ENCODE measurements at places on chromosomes 3 and 15.

GRCh38 chr15:36497901-36498300 is 81.5 kb upstream of the CDIN1 start:
- peak; percentile 2 for DNase-seq

GRCh38 chr3:124965413-124965812 is 30.9 kb upstream of the MUC13 start:
- DNase-seq: no peak

DNA sequence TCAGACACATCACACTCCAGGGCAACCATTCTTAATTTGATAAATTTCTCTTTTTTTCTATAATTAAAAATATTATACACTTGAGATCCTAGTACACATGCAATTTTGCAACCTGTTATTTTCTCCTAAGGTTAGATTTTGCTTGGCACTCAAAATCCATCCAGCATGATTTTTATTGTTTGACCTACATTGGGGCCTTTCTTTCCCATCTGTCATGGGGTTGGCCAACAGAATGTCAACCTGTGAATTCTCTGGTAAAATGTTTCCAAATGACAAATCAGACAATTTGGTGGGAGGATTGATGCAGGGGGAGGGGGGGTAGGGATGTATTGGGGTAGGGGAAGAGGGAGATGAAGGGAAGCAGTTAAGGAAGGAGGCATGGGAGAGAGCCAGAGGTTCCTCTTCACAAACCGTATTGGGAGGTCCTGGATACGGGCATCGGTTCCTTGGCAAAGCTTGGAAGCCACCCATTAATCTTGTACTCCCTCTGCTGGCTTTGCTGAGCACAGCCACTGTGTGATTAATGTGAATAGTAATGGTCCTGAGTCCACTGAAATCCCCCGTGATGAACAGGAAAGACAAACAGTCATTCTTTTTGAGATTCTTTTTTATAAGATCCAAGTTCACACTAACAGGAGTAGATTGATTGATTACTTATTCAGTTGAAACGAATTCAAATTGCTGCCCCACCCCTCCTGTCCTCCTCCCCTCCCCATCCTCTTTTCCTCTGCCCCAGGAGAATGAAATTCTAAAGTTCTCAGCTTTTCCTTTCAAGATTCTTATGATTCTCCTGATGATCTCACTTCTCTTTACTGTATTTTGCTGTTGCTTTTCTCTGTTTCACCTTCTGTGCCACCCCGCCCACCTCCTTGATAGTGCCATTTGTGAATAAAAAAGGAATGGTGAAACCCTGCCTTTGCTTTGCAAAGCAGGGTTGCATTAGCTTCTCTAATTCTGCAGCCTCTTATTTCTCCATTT is 82.2 kb upstream of the SLC25A26 start:
- peak; percentile 64 for DNase-seq

GRCh38 chr15:40902605-40903561 is 8.6 kb downstream of the VPS18 start:
- DNase-seq: no peak

DNA sequence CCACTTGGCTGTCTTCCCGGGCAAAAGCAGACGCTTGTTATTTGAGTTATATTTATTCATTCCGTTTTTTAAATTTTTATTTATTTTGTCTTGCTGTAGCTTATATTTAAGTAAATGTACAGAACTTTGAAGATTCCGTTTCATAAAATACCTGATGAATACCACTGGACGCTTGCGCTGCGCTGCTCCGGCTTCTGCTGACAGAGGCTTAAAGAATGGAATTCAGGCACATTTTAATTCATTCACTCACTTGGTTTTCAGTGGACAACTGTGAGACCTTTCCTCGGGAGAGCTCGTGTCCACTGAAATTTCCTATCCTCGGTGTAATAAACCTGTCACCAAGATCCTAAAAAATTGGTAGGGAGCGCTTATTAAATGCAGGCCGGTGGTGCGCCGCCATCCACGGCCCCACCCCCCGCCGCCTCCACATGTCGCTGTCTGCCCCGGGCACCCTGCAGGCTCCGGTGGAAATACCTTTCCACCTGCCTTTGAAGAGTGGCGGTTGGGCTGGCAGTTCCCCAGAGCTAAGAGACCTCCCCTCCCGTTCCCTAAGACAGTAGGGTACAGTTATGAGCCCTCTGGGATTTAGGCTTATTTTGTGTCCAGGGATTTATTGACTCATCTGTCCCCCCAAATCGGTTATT is 62.5 kb upstream of the UBE2E1 start:
- DNase-seq: no peak

DNA sequence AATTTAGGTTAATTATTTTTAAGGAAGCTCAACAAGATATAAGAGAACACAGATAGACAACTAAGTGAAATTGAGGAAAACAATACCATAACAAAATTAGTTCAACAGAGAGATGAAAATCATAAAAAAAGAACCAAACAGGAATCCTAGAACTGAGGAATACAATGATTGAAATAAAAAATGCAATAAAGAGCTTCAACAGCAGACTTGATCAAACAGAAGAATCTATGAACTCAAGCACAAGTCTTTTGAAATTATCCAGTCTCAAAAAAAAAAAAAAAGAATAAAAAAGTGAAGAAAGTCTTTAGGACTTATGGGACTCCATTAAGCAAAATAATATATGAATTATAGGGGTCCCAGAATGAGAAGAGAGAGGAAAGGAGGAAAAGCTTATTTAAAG is 42.0 kb upstream of the GNB4 start:
- DNase-seq: no peak

DNA sequence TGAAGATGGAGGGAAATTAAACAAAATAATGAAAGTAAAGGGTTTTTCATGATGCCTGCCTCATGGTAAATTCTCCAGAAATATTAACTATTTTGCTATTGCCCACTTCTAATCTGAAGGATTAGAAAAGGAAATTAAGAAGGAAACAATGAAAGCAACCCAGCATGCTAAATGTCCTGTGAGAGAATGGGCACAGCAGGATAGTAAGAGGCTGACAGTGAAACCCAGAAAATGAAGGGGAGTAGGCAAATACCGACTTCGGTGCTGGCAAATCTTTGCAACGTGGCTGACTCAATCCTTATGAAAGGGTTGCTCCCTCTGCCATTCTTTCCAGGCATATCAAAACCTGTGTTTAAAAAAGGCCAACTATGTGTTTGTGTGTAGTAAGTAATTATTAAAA is 147.5 kb upstream of the SYNPR start:
- DNase-seq: no peak

- DNase-seq: no peak
Measured at GRCh38 chr15:94411846-94412245, 180.5 kb downstream of the MCTP2 start.

- DNase-seq: no peak
Measured at GRCh38 chr15:68385240-68385561, 46.8 kb downstream of the ITGA11 start.

DNA sequence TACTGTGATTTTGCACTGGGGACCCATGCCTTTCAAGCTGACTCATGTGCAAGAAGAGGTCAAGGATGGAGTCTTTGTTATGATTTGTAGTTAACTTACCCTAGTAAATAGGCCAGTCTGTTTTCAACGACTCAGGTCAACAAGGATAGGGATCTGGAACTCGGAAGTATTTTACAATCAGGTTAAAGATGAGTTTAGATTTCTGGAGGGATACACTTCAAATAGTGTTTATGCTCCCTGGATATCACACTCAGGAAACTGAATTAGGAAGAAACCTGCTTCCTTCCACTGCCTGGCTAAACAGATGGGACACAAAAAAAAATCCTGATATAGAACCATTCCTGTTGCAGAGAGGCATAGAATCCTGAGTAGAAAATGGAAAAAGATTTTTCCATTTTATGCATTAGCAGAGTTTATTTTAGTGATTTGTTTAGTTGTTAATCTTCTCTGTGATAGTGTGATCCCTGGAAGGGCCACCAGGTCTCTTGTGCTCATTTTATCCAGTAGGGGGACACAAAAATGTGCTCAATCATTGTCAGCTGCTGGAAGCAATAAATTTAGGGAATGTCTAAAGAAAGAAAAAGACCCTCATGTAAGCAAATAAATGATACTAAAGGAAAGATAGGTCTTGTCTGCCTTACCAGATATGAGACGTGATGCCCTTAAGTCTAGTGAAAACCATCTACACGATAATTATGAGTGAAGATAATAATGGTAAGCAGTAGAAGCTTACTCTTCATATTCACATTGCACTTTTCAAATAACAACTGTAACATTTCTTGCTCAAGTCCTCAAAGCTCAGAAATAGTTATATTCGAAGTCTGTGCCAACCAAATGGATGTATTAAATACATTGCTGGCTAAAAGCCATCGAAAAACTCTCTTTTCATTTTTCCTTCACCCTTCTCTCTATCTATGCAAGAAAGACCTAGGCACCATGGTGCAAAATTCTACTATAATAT is 452.1 kb upstream of the KCNMB2 start:
- peak; percentile 25 for DNase-seq

- DNase-seq: no peak
Measured at GRCh38 chr15:89993349-89993748, 7.8 kb upstream of the ZNF710 start.

DNA sequence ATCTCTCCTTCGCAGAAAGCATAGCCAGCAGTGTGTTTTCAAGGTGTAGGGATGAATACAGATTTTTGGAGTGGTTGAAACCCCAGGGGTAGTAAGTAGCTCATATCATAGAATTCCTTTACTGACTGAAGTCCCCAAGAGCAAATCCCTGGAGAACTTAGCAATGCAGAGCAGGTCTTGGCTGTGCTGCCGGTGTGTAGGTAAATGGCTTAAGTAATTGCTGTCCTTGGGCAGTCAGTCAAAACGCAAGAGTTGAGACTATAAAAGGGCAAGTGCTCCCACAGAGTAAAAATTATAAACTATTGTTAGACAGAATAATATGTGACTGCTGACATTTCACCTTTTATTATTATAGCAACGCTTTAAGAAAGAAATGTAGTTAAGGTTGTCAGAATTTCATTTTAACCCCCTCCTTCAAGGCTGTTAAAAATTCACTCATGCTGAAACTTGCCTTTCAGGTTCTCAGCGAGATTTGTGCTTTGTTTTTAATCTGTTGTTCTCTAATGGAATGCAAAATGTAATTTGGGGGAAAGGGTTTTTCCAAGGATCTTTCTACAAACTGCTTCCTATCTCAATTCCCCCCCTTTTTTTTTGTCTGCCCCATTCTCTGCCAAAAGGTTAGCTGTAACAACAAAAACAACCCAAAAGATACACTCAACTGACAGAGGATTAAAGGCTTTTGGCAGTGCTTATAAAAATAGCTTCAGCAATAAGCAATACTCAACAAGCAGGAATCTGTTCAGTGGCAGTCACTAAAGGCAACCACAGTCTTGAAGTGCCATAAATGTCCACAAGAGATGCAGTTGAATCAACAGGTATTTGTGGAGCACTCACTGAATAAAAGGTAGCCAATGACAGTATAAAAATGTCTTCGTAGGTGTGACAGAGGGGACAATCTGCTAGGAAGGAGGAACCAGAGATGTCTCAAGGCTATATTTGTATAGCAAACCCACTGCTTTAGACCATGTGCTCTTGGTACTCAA is 105.3 kb downstream of the THRB start:
- DNase-seq: no peak

DNA sequence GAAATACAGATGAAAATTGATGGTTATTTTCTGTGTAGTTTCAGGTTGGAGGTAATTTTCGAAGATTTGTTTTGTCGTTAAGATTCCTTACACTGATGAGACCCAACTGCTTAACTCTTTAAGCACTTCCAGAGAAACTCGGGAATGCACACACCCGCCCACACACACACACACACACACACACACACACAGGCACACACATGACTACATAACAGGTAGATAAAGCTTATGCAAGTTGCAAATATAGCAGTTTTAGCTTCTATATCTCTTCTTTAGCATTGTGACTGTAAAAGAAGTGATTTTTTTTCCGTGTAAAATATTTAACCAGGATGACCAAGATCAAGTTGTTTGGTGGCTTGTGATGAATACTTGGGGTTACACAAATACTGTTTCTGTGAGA is 294.9 kb upstream of the NR2F2 start:
- no peak for DNase-seq

All from astrocyte of the spinal cord (primary cell).